K562 (cell line): ENCODE measurements at places on chromosomes 2 and 18.

DNA sequence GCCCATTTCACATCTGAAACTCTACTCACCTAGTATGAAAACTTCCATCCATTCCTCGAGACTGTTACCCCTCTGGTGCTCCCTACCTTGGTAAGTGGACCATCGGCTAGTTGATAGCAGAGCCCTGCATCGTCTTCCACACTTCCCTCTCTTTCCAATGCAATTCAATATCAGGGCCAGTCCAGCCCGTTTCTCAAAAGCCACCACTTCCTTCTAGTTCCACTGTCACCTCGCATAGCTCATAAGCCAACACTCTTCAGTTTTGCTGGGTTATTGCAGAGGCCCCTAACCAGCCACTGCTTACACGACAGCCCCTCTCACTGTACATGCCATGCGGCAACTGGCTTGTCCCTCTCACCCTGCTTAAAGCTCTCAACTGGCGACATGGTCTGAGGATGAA lies 10.2 kb upstream of the ZNF407 start:
- H3K4me3 ChIP-seq: no peak overlapping the region
- H3K27ac ChIP-seq: no peak overlapping the region
- H3K27me3 ChIP-seq: no peaks in the 10 kb centered on the region; the same call in 1 of the 3 replicates
- H3K4me1 ChIP-seq: no peaks in the 10 kb centered on the region
- no peaks in the 10 kb centered on the region for H3K36me3 ChIP-seq

- peaks cover 6% of the 10 kb centered on the region; the same call in 1 of the 3 replicates for H3K27me3 ChIP-seq
- no peak overlapping the region for H3K27ac ChIP-seq
- peaks cover 9% of the 10 kb centered on the region for H3K4me1 ChIP-seq
- H3K36me3 ChIP-seq: no peaks in the 10 kb centered on the region
- no peak for DNase-seq
Observed at GRCh38 chr2:23380562-23381065, 4.4 kb upstream of the KLHL29 start.

DNA sequence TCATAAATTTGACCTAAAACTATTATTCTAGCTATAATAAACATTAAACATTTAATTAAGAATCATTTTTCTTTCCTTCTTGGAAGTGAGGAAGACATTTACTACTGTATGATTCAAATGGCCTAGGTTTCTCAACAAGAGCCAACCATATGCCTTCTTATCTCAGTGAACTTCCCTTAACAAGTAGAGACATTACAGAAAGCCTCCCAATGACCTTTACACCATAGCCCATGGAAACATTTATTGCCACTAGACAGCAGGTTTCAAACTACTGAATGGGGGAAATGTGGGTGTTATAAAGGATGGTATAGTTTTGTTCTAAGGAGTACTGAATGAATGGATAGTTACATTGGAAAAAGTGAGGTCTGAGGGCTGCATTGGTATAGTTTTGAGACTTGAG lies 349.4 kb upstream of the SPRED2 start:
- no peaks in the 10 kb centered on the region; the same call in 2 of the 3 replicates for H3K4me1 ChIP-seq
- no peaks in the 10 kb centered on the region for H3K27me3 ChIP-seq
- H3K4me3 ChIP-seq: no peak overlapping the region
- no peak overlapping the region for H3K27ac ChIP-seq
- DNase-seq: no peak

GRCh38 chr2:150477347-150477746 lies 10.1 kb downstream of the RND3 start:
- DNase-seq: no peak
- no peaks in the 10 kb centered on the region for H3K27me3 ChIP-seq

- H3K4me3 ChIP-seq: no peak overlapping the region
- H3K36me3 ChIP-seq: peaks cover 35% of the 10 kb centered on the region
- peaks cover 16% of the 10 kb centered on the region for H3K4me1 ChIP-seq
- no peak for DNase-seq
- H3K27ac ChIP-seq: no peak overlapping the region
- no peaks in the 10 kb centered on the region for H3K27me3 ChIP-seq
Observed at GRCh38 chr2:98555696-98556095, 52.6 kb downstream of the COA5 start.

DNA sequence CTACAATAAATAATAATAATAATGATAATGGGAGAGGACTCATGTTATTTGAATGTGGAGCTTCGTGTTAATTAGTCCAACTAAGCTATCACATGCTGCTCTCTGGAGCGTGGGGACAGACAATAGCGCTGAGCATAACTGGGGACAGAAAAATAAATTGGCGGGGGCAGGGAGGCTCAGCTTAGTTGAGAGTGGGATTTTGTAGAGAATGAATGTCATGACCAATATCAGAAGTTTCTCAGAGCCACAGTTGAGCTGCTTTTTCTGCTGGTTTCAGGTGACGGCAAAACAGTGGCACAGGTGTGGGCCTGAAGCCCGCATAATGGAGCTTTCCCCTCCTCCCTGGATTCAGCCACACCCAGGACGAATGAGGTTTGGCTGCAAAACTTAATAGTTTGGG lies 111.1 kb upstream of the CAB39 start:
- no peak for DNase-seq
- H3K4me3 ChIP-seq: no peak overlapping the region
- no peaks in the 10 kb centered on the region for H3K36me3 ChIP-seq
- no peaks in the 10 kb centered on the region for H3K4me1 ChIP-seq
- no peak overlapping the region for H3K27ac ChIP-seq

GRCh38 chr2:96521219-96521618 lies 15.3 kb upstream of the ARID5A start:
- H3K4me1 ChIP-seq: no peaks in the 10 kb centered on the region
- peaks cover 25% of the 10 kb centered on the region for H3K27me3 ChIP-seq
- H3K4me3 ChIP-seq: no peak overlapping the region
- DNase-seq: no peak

DNA sequence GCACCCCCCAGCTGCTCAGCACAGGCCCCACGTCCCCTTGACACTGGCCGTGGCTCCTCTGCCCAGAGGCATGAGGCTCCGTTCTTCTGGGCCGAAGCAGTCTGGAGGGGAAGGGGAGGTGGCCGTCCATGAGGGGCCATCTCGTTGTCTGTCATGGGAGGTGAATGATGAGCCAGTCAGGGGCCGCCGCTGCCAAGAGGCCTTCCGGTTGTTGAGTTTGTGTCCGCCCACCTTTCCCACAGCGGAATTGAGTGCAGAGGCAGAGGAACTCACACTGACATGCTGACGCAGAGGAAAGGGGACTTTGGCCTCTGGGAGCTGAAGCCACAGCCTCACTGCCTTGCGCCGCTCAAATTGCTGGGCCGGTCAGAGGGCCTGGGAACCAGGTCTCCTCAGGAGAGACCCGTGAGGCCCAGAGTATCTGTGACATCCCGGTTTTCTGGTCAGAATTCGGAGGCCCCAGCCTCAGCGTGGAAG lies 268.4 kb downstream of the ATAD2B start:
- H3K36me3 ChIP-seq: no peaks in the 10 kb centered on the region
- peak; percentile 17 for DNase-seq
- no peak overlapping the region for H3K4me3 ChIP-seq

GRCh38 chr18:79556829-79557585 lies 122.6 kb upstream of the CTDP1 start:
- H3K27me3 ChIP-seq: peaks cover 78% of the 10 kb centered on the region
- H3K27ac ChIP-seq: no peak overlapping the region
- peaks cover 17% of the 10 kb centered on the region for H3K4me1 ChIP-seq
- no peak for DNase-seq

GRCh38 chr18:77207540-77207939 lies 42.1 kb upstream of the GALR1 start:
- H3K4me1 ChIP-seq: no peaks in the 10 kb centered on the region
- H3K4me3 ChIP-seq: no peak overlapping the region
- no peaks in the 10 kb centered on the region for H3K36me3 ChIP-seq
- no peak for DNase-seq
- no peak overlapping the region for H3K27ac ChIP-seq

- H3K27me3 ChIP-seq: peaks cover 5% of the 10 kb centered on the region; the same call in 1 of the 2 replicates
- H3K36me3 ChIP-seq: no peaks in the 10 kb centered on the region
- no peak for DNase-seq
- H3K27ac ChIP-seq: no peak overlapping the region
- no peak overlapping the region for H3K4me3 ChIP-seq
Observed at GRCh38 chr2:236548179-236548921, 21.3 kb upstream of the ACKR3 start.

DNA sequence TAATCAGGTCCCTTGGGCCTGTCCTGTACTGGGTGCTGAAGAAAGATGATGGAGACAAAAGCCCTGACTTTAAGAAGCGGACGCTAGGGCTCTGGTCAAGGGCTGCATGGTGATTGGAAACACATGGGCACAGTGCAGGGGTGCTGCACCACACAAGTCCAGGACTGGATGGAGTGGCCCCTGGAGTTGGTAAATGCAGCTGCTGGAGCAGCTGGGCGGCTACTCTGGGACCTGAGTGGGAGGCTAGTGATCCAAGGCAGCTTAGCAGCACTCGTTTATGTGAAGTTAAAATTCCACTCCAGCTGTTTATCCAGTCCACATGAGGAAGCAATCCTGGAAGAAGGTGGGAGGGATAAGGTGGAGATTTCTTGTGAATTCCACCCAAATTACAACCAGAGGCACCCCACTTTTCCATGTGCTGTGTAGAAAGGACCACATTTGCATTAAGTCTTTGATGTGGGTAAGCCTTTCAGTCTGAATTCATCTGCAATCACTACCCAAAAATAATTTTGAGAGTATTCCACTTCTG lies 24.9 kb downstream of the MERTK start:
- no peaks in the 10 kb centered on the region for H3K36me3 ChIP-seq
- DNase-seq: no peak
- no peak overlapping the region for H3K27ac ChIP-seq
- H3K4me3 ChIP-seq: no peak overlapping the region

DNA sequence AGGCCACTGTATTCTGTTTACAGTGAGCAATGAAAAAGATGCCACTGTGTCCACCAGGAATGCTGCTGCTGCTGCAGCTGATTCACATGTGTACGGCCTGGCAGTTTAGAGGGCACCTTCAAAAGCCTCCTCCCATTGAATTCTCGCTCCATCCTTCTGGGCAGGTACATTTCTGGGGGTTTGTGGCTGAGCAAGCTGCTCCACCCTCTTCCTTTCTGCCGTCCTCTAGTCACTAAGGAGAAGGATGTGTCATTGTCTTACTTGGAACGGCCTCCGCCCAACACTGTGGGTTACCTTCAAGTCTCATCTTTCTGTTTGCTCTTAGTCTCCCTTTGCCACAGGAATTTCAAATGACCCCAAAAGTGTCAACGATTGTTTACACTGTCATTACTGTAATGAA lies 182.0 kb downstream of the ZBTB7C start:
- no peak overlapping the region for H3K4me3 ChIP-seq
- no peak for DNase-seq
- H3K36me3 ChIP-seq: no peaks in the 10 kb centered on the region
- H3K27ac ChIP-seq: no peak overlapping the region
- H3K27me3 ChIP-seq: no peaks in the 10 kb centered on the region
- no peaks in the 10 kb centered on the region for H3K4me1 ChIP-seq

GRCh38 chr18:32301976-32302743 lies 112.3 kb downstream of the MEP1B start:
- no peak overlapping the region for H3K4me3 ChIP-seq
- DNase-seq: no peak
- no peaks in the 10 kb centered on the region for H3K4me1 ChIP-seq
- H3K27me3 ChIP-seq: no peaks in the 10 kb centered on the region

GRCh38 chr2:68512966-68513365 lies 45.6 kb downstream of the APLF start:
- no peaks in the 10 kb centered on the region for H3K4me1 ChIP-seq
- no peak overlapping the region for H3K27ac ChIP-seq

GRCh38 chr2:230913406-230914143 lies 11.5 kb downstream of the GPR55 start:
- DNase-seq: peak; percentile 53
- no peak overlapping the region for H3K27ac ChIP-seq
- H3K36me3 ChIP-seq: no peaks in the 10 kb centered on the region

GRCh38 chr2:192047315-192048107 lies 147.2 kb downstream of the TMEFF2 start:
- no peaks in the 10 kb centered on the region for H3K27me3 ChIP-seq
- no peak for DNase-seq
- H3K36me3 ChIP-seq: no peaks in the 10 kb centered on the region
- H3K27ac ChIP-seq: no peak overlapping the region

DNA sequence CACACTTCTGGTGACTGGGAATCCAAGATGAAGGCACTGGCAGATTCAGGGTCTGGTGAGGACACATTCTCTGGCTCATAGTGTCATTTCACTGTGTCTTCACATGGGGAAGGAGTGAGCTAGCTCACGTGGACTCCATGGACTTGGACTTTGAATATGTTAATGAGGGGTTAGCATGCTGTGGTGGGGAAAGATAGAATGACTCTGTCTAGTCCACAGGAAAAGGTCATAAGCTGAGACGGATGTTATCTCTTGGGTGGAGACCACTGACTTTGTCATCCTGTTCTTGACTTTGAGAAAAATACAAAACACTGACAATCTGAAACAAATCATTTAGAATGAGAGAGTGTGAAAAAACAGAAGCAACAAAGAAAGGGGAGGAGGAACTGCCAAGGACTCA lies 145.9 kb downstream of the PIK3C3 start:
- no peak for DNase-seq
- H3K36me3 ChIP-seq: no peaks in the 10 kb centered on the region
- no peak overlapping the region for H3K4me3 ChIP-seq
- H3K4me1 ChIP-seq: no peaks in the 10 kb centered on the region

- H3K4me1 ChIP-seq: no peaks in the 10 kb centered on the region; the same call in 2 of the 3 replicates
- no peaks in the 10 kb centered on the region for H3K27me3 ChIP-seq
- H3K27ac ChIP-seq: no peak overlapping the region
- H3K36me3 ChIP-seq: peaks cover 7% of the 10 kb centered on the region; the same call in 2 of the 3 replicates
- no peak overlapping the region for H3K4me3 ChIP-seq
- no peak for DNase-seq
Observed at GRCh38 chr2:201244829-201245228, 15.5 kb upstream of the CASP8 start.

DNA sequence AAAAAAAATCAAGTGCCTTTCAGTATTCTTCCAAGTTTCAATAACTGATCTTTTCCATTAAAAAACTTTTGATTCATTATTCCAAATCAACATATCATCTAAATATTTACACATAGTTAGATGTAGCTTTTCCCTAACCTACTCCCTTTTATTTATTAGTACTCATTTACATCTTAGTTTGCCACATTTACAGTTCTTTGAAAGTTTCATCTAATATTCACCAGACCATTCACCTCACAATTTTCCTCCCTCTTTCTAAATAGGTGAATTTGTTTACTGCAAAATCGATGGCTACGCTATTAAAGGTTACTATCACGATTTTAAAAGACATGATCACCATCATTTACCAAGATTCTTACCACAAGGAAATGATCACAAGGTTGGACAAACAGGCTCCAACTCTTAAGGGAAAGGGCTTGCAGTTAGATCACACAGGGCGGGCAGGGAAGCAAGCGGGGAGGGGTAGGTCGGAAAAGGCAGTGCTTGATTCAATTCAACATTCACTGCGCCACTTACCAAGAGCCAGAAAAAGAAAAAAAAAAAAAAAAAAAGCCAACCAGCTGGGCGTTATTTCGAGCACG lies 654 bp upstream of the MARCHF7 start:
- DNase-seq: no peak
- peaks cover 33% of the 10 kb centered on the region for H3K36me3 ChIP-seq
- peak overlapping the region; percentile 88 for H3K4me3 ChIP-seq
- H3K4me1 ChIP-seq: peaks cover 17% of the 10 kb centered on the region; the same call in 2 of the 3 replicates
